ENCODE measurements at places on chromosomes 3 and 15. TPM values are rescaled to one million over a fixed set of nuclear protein-coding genes. Genes with fewer than 3 reads are reported as not detected.

Gene CHRNA3
- 4.7 TPM for total RNA-seq

Gene ETV5
- total RNA-seq: 12.8 TPM

Gene ALPK3
- 7.2 TPM for total RNA-seq

Gene DNAJC19
- total RNA-seq: 51.8 TPM

Gene RETNLB
- not detected for total RNA-seq

Gene TPRG1
- total RNA-seq: 6.2 TPM

Gene SLC28A1
- total RNA-seq: 0.11 TPM

Gene ZNF619
- 7.6 TPM for total RNA-seq

Gene MESP2
- not detected for total RNA-seq

Gene GATM
- total RNA-seq: 83.8 TPM

Gene SLC51B
- not detected for total RNA-seq

Gene ADCY5
- total RNA-seq: 25.1 TPM

Gene CLSTN2
- total RNA-seq: 4.9 TPM

Gene ANKRD34C
- not detected for total RNA-seq

All from urinary bladder (tissue), 4 donors.